ENCODE measurements at places on chromosomes 13 and 19. TPM values are rescaled to one million over a fixed set of nuclear protein-coding genes. Genes with fewer than 3 reads are reported as not detected.

The ITGBL1 gene
- total RNA-seq = not detected

The IGSF23 gene
- not detected for total RNA-seq

The PSG11 gene
- not detected for total RNA-seq

DNA sequence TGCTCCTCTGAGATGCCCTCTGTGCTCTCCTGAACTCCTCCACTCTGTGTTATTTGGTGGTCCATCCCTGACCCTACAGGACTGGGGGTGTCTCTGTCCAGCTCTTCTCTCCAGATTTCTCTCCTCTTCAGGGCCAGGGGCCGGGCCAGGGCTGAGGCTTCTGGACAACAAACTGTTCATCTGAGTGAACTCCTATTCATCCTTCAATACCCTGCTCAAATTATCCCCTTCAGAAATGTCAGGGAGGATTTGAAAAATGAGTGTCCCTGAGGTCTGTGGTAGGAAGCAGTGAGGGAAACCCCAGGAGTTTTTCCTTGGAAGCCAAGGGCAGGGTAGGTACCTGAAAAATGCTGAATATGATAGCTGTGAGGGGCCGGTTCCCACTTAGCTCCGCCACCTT lies 7.6 kb downstream of the PDE4C start:
- H3K27ac ChIP-seq = no peak overlapping the region
- H3K36me3 ChIP-seq = no peaks in the 10 kb centered on the region
- H3K4me1 ChIP-seq = no peaks in the 10 kb centered on the region
- peaks cover 9% of the 10 kb centered on the region for H3K27me3 ChIP-seq
- no peak for DNase-seq
- no peak overlapping the region for H3K4me3 ChIP-seq

- H3K4me3 ChIP-seq = peak within 1 kb of the TSS; percentile 95
- peak; percentile 92 for DNase-seq
- H3K27ac ChIP-seq = peak within 1 kb of the TSS; percentile 100
- H3K4me1 ChIP-seq = no peaks in the 10 kb centered on the region
These were observed at the start of gene TEAD2 for GRCh38 chr19:49362048-49362928. Gene TEAD2 (minus strand): TSS chr19:49362416. CDS start chr19:49360075, 2,341 bp downstream.

DNA sequence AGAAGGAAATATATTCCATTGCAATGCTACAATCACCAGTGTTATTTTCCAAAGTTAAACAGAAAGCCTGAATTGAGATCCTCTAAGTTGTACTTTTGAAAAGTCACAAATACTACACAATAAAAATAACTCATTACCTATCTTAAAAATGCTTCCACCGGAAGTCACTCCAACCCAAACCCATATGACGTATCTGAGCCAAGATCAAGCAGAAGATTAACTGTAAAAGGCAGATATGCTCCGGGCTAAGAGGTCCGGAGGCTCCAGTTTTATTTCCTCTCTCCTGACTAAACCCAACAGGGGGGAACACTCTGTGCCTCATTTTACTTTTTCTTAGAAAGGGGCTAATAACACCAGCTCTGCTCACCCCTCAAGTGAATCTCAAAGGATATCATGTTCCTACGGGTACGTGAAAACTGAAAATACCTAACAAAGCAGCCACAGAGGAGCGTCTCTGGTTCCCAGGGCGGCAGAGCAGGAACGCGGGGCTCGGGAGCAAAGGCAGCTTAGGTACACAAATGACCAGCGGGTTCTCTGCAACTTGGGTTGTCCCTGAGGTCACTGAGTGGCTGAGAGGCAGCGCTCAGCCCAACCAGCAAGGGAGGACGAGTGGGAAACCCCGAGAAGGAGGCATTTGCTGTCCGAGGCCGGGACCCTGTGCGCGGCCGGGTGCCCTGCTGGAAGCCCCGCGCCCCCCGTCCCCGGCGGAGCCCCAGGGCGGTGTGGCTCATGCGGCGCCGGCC lies 750 bp downstream of the RAB20 start:
- H3K4me3 ChIP-seq = peak overlapping the region; percentile 98
- H3K4me1 ChIP-seq = no peaks in the 10 kb centered on the region
- no peak overlapping the region for H3K27ac ChIP-seq
